ENCODE measurements at places on chromosomes 2 and 18.

- no peak for DNase-seq
Observed at GRCh38 chr2:202237787-202238233, 587 bp downstream of the SUMO1 start.

DNA sequence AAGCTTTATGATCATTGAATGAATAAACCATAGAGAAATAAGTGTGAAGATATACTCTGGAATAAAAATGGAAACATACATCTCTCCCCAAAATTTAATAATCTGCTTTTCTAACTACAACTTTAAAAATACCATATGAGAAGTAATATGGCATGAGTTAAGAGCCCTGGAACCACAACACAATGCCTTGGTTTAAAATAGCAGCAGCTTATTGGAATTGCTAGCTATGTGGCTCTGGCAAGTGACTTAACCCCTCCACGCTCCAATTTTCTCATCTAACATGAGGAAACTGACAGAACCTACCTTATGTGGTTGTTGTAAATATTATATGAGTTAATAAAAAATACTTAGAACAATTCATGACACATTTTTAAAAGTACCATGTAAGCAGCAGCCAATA lies 76.4 kb downstream of the VPS54 start:
- DNase-seq: no peak

GRCh38 chr2:68775272-68775842 lies 40.7 kb downstream of the ARHGAP25 start:
- no peak for DNase-seq

GRCh38 chr18:60347526-60348045 lies 25.0 kb downstream of the MC4R start:
- DNase-seq: no peak

DNA sequence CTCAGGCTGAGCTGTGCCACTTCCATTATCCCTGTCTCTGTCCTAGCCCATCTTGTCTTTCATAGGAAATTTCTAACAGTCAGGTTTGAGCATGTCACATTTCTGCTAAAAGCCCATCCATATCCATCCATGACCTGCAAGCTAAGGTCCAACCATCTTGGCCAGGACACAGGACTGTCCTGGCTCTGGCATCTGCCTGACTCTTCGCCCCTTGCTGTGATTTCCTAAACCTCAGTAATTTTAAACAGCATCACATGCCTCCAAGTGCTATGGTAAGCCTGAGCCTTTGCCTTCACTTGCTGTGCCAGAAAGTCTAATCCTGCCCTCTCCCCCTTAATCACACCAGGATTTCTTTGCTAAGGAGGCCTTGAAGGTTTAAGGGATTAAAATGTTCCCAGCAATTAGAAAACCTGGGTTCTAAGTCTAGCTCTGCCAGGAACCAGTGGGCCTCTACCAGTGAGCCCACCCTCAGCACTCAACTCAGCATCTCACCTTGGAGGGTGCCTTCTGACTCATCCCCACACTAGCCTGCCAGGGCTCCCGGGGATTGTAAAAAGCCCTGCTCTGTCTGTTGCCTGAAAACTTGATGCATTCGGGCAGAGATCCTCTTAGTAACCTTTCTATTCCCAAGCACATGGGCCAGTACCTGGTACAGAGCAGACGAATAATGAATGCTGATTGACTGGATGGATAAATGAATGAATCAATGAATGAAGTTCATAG lies 411.0 kb downstream of the LRATD1 start:
- no peak for DNase-seq

GRCh38 chr2:126720638-126721037 lies 64.7 kb downstream of the GYPC start:
- DNase-seq: no peak

DNA sequence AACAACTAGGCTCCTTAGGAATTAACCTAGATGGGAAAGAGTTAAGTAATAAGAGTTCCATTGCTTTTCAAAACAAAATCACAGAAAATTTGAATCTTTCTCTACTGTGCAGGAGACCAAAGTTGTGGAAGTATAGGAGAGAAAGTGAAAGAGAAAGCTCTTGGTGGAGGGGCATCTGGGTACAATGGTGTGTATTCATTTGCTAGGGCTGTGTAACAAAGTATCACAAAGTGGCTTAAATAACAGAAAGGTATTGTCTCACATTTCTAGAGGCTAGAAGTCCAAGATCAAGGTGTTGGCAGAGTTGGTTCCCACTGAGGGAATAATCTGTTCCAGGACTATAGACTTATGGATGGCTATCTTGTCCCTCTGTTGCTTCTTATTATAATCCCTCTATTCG lies 50.5 kb upstream of the GORASP2 start:
- DNase-seq: no peak

- DNase-seq: no peak
Observed at GRCh38 chr2:187055463-187055862, 206.5 kb upstream of the ZSWIM2 start.

DNA sequence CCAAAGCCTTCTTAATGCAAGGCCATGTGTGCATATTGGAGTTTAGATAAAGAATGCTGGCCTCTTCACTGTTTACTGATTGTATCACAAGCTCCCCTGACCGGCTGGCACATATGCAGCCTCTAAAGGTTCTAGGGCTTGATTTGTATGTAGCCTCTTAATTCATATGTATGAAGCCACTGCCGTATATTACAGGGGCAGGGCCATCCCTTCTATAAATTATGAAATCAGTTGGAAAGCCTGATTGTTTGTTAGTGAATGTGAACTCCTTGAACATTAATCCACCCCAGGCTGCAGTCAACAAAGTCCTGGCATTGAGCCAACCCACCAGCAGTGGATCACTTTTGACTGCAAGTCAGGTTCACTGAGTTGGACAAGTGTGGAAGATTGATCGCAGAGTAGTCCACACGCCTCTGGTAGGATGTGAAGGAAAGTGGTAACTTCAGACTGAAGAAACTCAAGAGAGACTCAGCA lies 61.6 kb upstream of the PARD3B start:
- no peak for DNase-seq

GRCh38 chr18:44900627-44901026 lies 219.9 kb downstream of the SETBP1 start:
- DNase-seq: no peak

- no peak for DNase-seq
Observed at GRCh38 chr2:222214885-222215284, 83.9 kb downstream of the PAX3 start.

Measured in stimulated activated CD8-positive, alpha-beta memory T cell treated with anti-CD3 and anti-CD28 coated beads, Interleukin-7, amount 100 ng/mL, for 1 hour (primary cell).